ENCODE measurements at places on chromosomes 11 and 22.
A peak's percentile ranks its signal among the peaks of the same experiment; 100 is the strongest.

DNA sequence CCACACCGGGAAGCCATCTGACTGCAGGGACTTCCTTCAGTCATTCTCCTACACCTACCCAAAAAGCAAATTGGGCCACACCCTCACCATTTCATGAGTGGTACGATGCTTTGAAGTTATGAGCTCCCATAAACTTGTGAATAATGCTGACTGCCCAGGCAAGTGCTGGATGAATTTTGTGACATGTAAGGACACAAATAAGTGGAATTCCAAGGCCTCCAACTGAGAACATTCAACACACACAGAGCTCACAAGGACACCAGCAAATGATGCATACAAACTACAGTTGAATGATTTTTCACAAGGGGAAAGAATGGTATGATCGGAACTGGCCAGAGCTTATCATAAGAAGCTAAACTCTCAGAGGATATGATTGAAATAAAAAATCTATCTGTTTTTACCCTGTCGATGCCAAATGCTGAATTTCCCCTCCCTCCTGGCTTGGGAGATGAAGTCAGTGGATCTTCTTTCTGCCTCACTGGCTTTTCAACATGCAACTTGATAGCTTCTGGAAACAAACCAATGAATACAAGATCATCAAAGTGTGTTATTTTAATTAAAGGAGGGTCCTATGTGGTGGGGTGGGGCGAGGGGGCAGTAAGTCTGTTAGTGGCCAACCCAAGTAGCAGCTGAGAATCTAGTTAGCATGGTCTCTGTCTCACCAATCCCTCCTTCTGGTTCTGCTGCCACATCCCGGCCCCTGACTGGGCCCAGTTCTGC lies 123.8 kb downstream of the WT1 start:
- no peak for DNase-seq

- DNase-seq, result peak; percentile 15
Measured at GRCh38 chr11:64448599-64449380, 89.8 kb downstream of the RPS6KA4 start.

DNA sequence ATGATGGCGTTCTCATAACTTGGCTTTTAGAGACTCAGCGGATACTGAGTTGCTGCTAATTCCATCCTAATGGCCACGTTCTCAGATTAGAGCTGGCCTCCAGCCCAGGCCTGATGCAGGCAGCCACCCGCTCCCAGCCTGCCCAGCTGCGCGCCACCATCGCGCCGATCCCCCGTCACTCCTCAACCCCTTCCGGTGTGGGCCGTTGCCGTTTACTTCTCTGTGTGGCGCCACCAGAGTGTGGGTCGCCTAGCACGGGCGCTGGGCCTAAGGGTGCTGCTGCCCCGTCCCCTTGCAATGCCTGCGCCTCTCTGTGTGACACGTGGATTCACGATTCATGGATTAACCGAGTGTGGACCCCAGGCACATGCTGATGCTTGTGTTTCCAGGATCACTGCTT lies 1116.0 kb downstream of the BRD1 start:
- no peak for DNase-seq

DNA sequence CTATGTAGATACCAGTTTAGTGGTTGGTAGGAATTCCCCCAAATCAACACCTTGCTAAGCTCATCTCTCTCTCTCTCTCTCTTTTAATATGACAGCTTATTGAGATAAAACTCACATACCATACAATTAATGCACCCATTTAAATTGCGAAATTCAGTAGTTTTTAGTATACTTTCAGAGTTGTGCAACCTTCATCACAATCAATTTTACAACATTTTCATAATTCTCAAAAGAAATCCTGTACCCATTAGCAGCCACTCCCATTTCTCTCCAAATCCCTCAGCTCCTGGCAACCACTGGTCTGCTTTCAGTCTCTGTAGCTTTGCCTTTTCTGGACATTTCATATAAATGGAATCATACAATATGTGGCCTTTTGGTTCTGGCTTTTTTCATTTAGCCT lies 13.3 kb downstream of the NNMT start:
- DNase-seq, result no peak

- DNase-seq, result no peak
Measured at GRCh38 chr11:76857781-76858410, 2.8 kb upstream of the ACER3 start.
